ENCODE measurements at places on chromosomes 2 and 18. TPM values are rescaled to one million over a fixed set of nuclear protein-coding genes. Genes with fewer than 3 reads are reported as not detected.
A peak's percentile ranks its signal among the peaks of the same experiment; 100 is the strongest.

Gene RUFY4
- total RNA-seq: not detected

- DNase-seq: peak; percentile 75
Observed at GRCh38 chr2:39732482-39732881, 46.6 kb downstream of the THUMPD2 start.

- no peak for DNase-seq
Observed at GRCh38 chr2:68157002-68157401, 686 bp upstream of the PNO1 start.

DNA sequence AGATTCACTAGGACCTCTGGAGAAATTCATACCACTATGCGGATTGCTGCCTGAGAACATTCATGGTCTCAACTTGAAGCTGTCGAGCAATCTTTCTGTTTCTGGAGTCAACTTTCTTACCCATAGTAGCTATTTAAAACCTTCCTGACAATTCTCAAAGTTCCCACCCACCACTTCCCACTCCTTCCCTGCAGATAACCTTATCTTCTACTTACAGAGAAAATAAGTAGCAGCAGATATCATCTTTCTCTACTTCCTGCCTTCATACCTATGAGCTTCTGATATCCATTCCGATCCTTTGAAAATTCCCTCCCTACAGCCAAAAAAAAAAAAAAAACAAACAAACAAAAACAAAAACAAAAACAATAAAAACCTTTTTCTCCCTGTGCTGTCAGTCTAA is 81.2 kb upstream of the CYRIA start:
- DNase-seq: no peak

DNA sequence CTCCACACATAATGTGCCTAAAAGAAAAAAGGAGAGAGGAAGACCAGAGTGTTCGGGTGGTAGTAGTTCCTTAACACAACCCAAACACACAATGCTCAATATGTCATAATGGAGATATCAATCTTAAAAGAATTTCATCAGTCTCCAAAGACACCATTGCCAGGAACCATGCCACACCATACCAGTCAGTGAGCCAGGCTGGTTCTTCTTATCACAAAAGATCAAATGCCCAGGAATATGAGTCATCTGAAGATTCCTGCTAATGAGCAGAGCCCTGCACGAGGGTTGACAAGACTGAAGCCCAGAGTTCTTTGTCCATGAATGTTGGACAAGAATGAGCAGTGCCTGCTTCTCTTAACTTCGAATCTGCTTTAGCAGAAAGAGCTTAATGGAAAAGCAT is 262.3 kb downstream of the ZNF516 start:
- no peak for DNase-seq

DNA sequence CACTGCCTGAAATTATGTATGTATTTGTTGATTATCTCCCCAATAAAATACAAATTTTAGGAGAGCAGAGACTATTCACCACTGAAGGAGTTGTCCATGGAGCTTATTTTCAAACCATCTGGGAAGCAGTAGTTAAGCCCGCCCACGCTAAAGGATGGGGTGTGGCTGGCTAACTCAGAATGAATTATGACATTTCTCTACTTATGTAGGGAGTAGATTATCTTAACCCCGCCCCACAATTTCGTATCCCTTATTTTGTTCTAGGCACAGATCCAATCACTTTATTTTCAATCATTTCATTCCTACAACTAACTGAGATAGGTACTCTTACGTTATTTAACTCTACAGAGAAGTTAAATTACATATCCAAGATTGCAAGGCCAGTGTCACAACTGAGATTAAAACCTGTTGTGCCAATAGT is 1.4 kb upstream of the LAPTM4A start:
- DNase-seq: peak; percentile 88

DNA sequence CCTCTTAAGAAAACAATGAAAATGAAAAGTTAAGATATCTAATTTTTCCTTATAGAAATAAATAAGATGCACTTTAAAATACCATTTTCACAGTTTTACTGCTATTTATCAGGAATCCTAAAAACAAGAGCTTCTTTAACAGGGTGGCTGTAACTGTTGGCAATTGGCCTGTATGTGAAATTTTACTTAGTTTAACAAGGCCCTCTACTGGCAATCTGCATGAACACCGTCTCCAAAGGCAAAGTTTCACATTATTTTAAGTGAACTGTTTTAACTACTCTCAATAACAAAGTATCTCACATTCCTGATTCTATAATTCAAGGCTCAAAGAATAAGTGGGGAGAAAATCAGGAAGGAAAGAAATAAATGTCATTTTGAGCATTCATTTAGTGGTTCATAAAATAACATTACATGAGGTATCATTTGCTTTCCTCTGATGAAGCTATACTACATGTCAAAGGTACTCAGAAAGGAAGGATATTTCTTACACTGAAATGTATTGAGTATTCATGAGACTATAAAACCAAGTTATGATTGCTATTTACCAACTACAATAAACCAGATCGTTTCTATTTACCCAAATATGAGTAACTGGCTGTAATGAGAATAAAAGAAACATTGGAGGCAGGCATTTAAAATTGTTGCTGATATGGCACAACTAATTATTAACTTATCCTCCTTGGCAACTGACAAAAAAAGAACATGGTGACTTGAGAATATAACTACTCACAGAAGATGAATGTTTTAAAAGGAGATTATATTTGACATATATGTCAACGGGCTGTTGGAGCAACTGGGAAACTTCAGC is 7.0 kb downstream of the NCKAP5 start:
- DNase-seq: peak; percentile 88

- DNase-seq: no peak
Observed at GRCh38 chr2:62801814-62802523, 96.5 kb downstream of the EHBP1 start.

DNA sequence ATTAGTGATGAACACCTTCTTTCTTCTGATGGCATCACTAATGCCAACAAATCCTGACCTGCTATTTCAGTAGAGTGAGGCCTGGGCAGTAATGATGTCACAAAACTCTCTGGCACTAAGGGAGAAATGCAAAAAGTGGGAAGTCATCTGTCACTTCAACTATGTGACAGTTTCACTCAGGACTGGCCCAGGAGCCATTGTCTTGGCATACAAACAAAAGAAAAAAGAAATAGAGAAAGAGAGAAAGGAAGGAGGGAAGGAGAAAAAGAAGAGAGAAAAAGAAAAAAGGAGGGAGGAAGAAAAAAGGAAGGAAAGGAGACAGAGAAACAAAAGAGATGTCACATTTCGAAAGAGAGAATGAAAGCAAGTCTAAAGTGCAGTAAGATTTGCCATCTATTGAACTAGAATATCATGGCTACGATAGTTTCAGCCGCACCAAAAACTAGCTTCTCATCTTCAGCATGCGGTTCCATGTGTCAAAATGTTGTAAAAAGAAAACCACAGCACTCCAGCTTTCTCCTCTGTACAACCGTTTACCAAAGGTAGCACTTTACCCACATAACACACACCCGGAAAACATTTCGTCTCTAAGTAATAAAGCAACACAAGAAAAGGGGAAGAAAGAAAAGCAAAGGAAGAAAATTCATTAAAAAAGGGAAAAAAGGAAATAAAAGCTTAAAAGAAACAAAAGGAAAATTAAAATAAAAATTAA is 50.1 kb downstream of the CD226 start:
- DNase-seq: no peak
